CD4-positive, alpha-beta T cell treated with Interferon gamma for 1 hour (primary cell): ENCODE measurements at places on chromosomes 11 and 22.
A peak's percentile ranks its signal among the peaks of the same experiment; 100 is the strongest.

GRCh38 chr22:20549232-20549841 is 41.9 kb downstream of the MED15 start:
- peak; percentile 55 for DNase-seq

- DNase-seq = no peak
Measured at GRCh38 chr11:69159150-69159852, 3.6 kb downstream of the SMIM38 start.

DNA sequence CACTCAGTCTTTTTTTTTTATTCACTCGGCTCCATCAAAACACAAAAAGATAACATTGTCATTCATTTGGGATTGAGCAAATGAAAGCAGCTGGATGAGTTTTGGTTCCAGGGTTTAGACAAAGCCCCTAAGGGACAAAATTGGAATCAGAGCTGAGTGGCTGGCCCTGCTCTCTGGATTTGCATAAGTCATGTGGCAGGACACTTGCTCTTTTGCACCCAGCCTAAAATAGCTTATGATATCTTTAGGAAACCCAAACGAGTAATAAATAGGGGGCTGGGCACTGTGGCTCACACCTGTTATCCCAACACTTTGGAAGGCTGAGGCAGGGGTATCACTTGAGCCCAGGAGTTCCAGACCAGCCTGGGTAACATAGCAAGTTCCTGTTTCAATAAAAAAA is 11.0 kb upstream of the TMEM121B start:
- DNase-seq = no peak

GRCh38 chr11:22666688-22667439 is 453 bp downstream of the GAS2 start:
- no peak for DNase-seq

DNA sequence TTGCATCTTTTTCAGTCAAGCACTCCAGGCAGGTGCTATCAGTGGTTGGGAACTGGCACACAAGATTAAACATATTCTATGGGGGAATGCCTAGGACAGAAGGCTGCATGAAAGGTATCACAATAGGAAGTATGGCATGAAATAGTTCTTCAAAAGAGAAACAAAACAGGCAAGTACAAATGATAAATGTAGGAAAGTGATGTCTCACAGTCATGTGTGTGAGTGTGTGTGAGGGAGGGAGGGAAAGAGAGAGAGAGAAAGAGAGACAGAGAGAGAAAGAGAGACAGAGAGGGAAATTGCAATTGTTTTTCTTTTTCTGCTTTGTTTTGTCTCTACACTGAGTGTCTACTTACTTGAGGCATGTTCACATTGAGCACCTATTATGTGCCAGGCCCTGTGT is 456.3 kb downstream of the MIAT start:
- no peak for DNase-seq

- peak; percentile 25 for DNase-seq
Measured at GRCh38 chr11:64356498-64357411, 2.2 kb upstream of the RPS6KA4 start.

- peak; percentile 34 for DNase-seq
Measured at GRCh38 chr22:20128902-20129746, 2.5 kb upstream of the ZDHHC8 start.

- DNase-seq = no peak
Measured at GRCh38 chr11:112966561-112966960, 5.3 kb downstream of the NCAM1 start.
